Smooth muscle cell of trachea (primary cell): ENCODE measurements at places on chromosomes 2 and 18. TPM values are rescaled to one million over a fixed set of nuclear protein-coding genes. Genes with fewer than 3 reads are reported as not detected.

Gene SP9
- total RNA-seq: not detected in 2 replicates

Gene DNAH6
- 0.17 and 0.58 TPM in 2 replicates for total RNA-seq

Gene C1QL2
- not detected in 2 replicates for total RNA-seq

Gene WNT10A
- not detected in 2 replicates for total RNA-seq

Gene IRS1
- 33.5 and 47.5 TPM in 2 replicates for total RNA-seq

Gene SPATA3
- total RNA-seq: not detected in 2 replicates

Gene SERPINB10
- not detected in 2 replicates for total RNA-seq

Gene CROCC2
- total RNA-seq: 0.50 and 1.0 TPM in 2 replicates

Gene VWA3B
- total RNA-seq: 0.17 TPM in 1 of 2 replicates, not detected in the other

Gene PFN4
- 0.44 and 0.83 TPM in 2 replicates for total RNA-seq

Gene GPR55
- total RNA-seq: not detected in 2 replicates

Gene LIMS3
- 2.3 TPM in 1 of 2 replicates, not detected in the other for total RNA-seq
